ENCODE measurements at places on chromosomes 7 and 10.
A peak's percentile ranks its signal among the peaks of the same experiment; 100 is the strongest.

DNA sequence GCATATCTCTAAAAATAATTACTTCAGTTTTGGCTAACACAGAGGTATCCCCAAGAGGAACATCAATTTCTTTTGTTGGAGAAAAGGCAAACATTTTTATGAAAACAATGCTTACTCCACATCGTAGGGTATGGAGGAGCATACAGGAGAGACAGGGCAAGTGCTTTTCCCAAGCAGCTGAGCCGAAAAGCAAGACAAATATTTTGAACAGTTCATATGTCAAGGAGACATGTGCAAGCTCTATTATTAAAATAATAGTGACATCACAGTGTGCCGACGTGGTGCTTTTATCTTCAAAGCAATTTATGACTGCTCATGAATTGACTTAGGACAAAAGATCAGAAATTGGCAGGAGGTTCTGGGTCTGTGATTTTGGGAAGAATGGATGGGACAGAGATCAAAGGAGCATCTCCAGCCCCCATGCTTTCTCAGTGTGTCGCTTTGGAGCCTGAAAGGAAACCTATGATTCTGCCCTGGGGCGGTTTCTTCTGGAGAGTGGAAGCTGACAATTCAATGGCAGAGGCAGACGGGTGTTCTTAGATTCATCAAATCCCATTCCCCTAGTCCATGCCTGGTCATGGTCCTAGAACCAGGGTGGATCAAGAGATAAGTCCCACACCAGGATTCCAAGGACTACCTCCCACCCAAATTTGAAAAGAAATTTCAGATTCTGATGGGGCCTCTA is 97.1 kb downstream of the JCAD start:
- no peak for DNase-seq

DNA sequence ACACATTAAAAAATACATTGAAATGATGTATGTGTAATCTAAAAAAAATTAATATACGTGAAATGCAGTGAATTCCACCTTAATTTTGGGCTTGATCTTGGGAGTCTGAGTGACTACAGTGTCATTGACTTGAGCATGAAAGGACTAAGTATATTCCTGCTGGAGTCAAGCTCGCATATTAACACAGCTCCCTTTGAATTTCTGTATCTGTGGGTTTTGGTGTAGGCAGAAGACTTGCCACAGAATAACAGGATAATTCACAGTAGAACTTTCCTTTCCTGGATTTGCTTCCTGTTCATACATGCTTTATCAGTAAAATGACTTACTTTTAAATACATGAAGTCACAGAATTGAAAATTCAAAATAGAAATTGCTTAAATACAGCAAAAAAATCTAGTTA is 55.3 kb downstream of the PPP1R9A start:
- DNase-seq = no peak

GRCh38 chr10:30386801-30387588 is 37.9 kb upstream of the MTPAP start:
- DNase-seq = no peak

DNA sequence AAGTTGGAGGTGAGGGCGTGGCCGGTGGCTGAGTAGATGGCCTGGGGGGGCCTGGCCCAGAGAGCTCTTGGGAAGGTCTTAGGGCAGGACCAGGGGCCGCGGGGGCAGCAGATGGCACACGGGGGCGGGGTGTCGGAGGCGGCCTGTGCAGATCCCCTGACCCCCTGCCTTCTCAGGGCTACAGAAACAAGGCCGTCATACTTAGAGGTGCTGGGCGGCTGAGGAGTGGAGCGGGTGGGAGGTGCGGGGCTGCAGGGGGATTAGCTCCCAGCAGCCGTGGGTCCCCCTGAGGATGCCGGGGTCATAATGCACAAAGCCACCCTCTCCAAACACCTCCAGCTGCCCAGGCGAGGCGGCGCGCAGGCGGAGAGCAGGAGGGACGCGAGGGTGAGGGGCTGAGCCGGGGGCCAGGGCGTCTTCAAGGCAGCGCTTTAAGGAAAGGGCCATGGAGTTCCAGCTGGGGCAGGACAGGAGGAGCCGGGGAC is 40.4 kb upstream of the ZNF32 start:
- DNase-seq = no peak

DNA sequence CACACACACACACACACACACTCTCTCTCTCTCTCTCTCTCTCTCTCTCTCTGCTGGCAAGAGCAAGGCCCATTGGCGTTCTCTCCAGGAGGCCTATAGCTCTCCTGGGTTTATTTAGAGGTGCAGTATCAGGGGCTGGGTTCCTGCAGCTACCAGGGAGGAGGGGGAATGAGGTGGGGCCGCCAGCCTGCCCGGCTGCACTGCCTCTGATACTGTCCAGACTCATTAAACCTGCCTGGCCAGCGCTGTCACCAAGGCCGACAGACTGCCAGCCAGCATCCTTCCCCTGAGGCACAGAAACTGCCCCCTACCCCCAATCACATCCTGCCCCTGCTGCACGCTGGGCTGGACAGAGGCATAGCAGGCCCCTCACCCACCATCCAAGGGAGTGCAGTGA is 4.3 kb downstream of the PRRT4 start:
- DNase-seq = no peak

DNA sequence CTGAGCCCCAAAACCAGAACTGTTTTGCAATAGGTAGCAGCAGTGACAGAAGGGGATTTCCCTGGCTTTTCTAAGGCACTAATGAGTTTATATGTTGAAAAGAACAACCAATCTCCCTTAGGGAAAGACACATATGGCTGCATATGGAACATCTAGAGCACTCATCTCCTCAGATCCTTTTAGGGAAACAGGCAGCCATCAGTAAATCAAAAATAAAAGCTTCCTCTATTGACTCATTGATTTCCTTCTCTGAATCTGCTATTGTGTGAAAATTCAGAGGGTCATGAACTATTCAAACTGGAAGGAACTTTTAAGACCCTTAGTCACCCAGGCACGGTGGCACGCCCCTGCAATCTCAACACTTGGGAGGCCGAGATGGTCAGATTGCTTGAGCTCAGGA is 110.9 kb upstream of the NANOS1 start:
- no peak for DNase-seq

GRCh38 chr7:80896906-80897598 is 21.8 kb downstream of the SEMA3C start:
- DNase-seq = no peak

- DNase-seq = no peak
Observed at GRCh38 chr7:26054386-26054785, 97.6 kb upstream of the NFE2L3 start.

DNA sequence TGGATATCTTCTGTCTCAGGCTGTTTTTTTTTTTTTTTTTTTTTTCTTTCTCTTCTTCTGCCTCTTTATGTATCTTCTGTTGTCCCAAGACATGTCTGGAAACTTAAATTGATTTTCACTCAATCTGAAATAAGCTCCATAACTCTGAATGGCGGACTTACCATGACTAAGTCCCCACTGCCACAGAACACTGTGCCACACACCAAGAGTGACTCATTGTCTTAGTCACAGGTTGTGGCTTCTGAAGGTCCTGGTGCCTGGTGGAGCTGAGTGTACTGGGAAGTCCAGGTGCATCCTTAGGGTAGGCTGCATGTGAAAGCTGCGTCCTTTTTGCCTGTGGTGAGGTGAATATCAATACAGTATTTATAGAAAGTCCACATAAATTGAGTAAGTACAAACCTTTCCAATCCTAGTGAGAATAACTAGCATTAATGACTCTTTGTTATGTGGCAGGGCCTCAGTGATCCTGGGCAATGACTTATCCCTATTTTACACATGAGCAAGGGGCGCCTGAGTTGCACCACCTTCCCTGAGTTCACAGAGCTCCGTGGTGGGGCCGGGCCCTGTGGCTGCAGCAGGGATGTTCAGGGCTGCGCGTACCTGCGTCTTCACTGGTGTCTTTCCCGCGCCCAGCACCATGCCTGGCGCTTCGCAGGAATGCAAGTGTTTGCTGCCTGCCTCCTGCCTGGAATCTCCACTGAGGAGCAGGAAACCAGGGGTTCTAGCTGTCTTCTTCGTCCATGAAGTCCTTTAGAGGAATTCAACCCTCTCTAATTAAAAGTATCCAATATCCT is 4.3 kb downstream of the PFKP start:
- DNase-seq = no peak

- DNase-seq = no peak
Observed at GRCh38 chr10:112570585-112570984, 123.6 kb downstream of the VTI1A start.

DNA sequence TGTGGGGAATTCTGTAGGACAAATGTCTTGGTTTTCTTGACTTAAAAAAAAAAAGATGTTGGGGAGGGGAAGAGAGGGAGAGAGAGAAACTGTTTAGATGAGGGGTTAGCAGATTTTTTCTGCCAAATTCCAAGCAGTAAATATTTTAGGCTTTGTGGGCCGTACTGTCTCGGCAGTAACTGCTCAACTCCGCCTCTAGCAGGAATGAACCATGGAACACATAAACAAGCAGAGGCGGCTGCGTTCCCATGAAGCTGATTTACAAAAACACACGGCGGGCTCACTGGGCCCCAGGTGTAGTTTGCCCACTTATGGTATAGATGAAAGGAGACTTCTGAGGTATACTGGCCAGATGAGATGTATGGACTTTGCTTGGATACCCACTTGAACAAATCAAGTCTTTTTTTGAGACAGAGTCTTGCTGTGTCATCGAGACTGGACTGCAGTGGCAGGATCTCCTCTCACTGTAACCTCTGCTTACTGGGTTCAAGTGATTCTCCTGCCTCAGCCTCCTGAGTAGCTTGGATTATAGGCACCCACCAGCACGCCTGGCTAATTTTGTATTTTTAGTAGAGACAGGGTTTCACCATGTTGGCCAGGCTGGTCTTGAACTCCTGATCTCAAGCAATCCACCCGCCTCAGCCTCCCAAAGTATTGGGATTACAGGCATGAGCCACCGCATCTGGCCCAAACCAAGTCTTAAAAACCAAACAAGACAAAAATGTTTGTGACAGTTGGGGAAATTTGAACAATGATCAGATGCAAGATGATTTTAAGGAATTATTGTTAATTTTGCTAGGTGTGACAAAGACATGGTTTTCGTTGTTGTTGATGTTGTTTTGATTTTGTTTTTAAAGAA is 9.7 kb upstream of the ADAMTS14 start:
- no peak for DNase-seq

DNA sequence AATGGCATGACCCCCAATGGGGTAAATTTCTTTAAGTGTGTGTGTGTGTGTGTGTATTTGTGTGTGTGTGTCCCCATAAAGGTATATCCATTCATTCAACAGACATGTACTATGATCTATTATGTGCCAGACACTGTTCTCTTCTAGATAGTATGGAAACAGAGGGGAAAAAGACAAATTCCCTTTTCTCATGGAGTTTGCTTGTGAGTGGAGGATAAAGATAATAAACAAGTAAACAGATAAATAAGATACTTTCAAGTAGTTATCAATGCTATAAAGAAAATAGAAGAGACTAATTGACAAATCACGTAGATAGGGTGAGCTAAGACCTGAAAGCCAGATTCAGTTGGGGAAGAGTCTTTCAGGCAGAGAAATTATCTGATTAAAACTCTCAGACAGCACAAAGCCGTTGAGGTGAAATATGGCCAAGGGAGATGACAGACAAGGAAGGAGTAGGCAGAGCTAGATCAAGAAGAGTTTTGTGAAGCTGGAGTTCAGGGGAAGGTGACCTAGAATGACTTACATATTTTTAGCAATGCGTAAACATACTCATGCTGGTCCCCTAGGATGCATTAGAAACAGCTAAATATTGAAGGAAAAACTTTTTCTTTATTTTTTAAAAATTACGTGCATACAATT is 45.2 kb upstream of the DMTF1 start:
- no peak for DNase-seq

DNA sequence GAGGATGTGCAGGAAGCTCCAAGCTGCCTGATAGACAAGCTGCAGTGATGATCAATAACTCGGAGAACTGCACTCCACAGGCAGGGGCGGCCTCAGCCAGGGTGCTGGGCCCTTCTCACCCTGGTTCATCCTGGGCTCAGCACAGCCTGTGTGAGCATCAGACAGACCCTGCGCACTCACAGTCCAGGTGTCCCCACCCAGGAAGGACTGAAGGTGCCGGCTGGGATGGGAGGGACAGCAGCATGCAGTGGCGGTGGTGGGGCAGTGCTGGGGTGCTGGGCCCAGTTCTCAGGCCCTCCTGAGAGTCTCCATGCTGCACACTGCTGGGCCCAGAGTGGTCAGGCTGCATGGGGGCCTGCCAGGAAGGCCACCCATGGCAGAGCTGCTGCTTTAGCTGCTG is 74.1 kb downstream of the ITIH5 start:
- no peak for DNase-seq

- DNase-seq = no peak
Observed at GRCh38 chr7:100544967-100545359, 6.0 kb downstream of the AGFG2 start.

- DNase-seq = no peak
Observed at GRCh38 chr10:80685355-80685754, 147.7 kb downstream of the SH2D4B start.

DNA sequence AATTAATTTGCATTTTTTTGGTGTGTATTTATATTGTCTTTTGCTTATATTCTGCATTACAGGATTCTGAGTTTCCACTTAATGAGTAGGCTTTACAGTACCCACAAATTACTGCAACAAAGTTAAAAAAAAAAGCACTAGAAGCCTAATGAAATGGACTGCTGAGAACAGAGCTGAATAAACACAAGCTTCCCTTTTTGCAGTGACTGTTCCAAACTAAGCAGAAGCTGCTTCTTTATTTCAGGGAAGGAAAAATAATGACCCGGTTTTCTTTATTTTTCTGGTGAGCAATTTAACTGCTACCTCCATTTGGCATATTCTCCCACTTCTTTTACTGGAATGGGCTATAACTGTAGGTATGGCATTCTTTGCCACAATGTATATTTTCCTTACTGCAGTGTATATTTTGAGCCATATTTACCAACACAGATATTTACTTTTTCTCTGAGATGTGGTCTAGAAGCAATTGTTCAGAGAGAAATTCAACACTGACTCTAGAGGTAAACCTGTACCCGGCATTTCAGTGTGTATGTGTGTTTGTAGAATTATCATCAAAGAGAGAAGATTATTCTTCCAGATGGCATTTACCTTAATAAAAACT is 56.9 kb downstream of the HDAC9 start:
- DNase-seq = no peak

DNA sequence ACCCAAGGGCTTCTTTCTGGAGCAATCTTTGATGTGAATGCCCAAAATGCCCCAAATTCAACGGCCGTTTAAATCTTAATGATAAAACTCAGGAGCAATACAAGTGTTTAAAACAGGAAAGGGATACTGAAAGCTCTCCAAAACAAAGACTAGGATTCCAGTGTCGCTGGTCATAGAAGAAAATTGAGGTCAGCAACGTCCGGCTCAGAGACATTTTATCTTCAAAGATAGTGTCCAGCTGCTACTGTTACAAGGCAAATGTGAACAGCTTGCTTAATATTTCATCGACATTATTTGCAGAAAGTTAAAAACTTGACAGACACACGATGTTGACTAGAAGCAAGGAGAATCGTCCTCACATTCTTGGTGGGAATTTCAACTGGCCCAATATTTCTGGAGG is 15.4 kb upstream of the CTBP2 start:
- no peak for DNase-seq

GRCh38 chr7:73647725-73648592 is 19.7 kb upstream of the VPS37D start:
- DNase-seq = peak; percentile 60

- no peak for DNase-seq
Observed at GRCh38 chr7:92888-93672, 99.3 kb upstream of the FAM20C start.

GRCh38 chr7:117020591-117020973 is 67.3 kb downstream of the ST7 start:
- DNase-seq = no peak
